ENCODE measurements at places on chromosomes 2 and 18.

DNA sequence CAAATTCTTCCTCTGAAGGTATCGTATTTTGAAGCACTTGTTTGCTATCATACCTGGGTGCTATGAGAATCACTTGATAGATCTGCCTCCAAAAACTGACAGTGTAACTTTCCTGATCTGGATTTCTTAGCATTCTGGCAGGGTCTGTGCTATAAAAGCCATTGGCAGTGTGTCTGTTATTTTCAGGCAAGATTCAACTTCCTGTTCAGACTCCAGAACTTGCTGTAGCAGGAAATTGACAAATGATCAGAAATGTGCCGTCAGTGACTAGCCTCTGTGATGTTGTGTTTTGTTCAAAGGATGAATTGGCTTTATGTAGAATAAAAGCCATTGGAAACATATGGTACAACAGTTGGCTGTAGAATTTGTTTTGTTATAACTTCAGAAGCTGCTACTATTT, 273.3 kb downstream of the PTPRM start:
- DNase-seq = no peak

DNA sequence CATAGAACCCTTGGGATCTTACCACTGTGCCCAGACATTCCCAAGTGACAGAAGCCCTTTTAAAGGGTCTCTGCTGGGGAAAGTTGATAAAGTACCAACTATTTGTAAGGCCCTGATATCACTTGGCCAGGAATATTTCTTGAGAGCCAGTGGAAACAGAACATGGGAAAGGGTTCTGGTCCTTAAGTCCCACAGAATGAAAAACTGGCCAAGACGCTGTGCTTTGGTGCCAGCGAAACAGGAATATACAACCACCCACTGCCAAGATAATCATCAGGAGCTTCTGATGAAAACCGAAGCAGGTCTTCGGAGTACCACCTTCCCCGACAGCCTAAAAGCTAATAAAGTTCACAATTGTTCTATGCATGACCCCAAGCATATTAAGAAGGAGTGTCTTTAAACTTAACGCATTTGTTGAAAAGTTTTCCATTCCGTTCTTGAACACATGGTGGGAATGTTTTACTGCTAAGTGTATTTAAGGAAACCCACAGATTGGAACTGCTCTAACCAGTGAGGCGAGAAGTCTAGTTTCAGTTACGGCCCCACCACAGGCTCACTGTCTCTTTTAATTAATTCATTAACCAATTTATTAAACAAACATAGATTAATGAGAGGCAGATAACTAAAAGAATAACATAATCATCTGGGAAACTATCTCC, 152.6 kb downstream of the ANKRD44 start:
- DNase-seq = no peak

DNA sequence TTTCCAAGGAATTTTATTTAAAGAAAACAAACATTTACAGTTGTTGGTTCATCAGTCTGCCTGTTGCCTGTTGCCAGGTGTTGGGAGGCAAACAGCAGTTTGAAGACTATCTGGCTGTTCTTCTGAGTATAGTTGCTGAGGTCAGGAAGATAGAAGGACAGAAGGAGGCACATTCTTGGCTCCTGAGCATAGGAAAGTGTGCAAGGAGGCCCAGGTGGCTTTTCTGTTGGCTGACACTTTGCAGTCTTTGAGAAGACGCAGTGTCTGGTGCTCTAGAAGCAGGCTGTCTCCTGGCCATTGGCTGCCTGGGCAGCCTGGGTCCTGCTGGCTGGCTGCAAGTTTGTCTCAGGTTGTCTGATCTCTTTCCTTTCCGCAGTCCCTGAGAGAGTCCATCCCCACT, 36.4 kb downstream of the TMEM17 start:
- DNase-seq = no peak

DNA sequence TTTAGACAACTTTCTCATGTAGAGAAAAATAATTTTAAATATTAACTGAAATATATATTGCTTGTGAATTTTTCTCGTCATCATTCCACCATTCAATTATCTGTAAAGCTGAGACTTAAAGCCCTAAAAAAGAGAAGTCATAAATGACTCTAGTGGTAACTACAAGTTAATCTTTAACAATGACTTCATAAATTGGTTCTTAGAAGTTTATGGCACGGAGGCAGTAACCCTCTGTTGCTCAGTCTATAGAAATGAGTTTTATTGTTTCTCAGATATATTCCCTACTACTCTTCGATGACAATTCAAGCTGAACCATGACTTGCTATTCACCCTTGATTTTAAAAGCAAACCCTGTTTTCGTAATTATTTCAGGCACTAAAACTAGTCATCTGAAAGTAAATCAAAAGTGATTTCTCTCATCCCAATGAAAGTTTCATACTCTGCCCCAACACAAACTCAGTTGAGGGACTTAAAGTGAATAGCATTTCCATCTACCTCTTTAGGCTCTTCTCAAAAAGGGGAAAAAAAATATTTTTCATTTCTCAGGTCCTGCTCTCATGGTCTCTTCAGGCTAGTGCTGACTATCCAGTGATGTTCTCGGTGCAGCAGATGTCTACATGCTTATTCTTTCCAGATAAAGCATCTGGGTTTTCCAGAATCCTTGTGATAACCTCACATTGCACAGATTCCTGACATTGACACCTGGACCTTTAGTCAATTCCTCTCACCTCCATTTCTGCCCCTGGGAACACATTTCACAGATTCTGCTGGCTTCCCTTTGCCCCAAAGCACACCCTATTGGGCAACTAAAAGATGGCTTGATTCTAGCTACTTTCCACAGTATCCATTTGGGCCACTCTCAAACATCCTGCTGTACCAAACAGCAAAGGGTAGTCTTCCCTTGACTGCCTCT, 207.8 kb upstream of the LRATD1 start:
- DNase-seq = no peak

- no peak for DNase-seq
Measured at GRCh38 chr2:99775585-99775984, 285.8 kb upstream of the REV1 start.

DNA sequence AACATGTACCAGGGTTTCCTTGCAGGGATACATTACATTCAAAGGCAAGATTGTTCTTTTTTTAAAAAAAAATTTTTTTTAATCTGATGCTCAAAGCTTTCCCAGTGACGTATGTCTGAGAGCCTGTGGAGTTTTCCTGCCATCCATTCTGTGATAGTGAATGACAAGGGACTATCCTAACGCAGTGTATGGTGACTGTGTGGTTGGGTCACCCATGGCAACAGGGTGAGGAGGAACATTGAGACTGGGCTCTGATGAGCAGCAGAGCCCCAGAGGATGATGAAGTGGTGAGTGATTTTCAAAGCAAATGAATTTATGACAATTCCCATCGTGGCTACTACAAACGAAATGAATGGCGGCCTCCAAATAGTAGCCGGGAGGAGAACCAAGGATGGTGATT, 28.6 kb upstream of the CTAGE1 start:
- DNase-seq = no peak

DNA sequence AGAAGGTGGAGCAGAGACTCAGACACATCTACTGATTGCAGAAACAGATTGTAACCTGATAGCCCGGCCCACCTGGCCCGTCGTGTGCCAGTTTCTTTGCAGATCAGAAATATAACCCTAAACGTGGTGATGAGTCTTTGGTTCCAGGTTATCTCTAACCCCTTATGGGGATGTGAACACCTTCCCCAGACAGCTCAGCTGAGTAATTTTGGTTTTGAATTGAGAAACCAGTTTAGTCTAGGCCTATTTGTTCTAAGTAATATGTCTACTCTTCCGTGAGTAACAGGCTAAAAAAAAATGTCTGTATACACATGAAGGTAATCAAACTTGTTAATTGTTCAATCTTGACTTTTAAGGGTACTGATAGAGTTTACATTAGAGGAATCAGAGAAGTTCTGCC, 35.7 kb downstream of the RASGRP3 start:
- no peak for DNase-seq

DNA sequence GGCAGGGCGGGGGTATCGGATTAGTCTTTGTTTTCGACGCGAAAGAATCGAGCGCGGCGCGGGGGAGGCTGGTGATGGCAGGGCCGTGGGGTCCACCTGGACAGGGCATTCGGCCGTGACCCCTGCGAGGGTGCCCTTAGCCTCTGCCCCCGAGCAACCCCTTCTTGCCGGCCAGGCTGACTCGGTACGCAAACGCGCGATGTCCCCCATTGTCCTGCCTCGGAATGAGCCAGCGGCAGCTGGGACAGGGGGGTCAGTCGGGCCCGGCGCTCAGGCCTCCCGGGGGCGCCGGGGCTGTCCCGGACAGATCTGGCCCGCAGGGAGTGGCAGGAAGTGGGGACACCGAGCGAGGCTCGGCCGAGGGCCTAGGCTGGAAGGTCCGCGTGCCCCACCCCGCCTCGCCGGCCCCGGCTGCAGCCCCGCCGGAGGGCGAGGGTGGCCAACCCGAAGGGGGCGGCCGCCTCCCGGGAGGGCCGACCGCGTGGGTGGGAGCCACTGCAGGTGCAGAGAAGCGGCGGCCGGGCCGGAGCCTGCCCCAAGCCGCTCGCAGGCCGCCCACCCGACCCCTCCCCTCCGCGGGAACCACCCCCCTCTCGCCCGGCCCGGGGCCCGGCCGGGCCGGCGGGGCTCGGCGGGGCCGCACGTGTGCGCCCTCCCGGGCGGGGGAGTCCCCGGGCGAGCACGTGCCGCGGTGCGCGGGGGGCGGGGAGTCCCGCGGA, at the start of gene TET3:
Gene TET3, plus strand, starts transcription at position 708 of the 719 bp plus-strand sequence. CDS start 1,494 bp downstream, outside the sequence.
- DNase-seq = no peak

- DNase-seq = no peak
Measured at GRCh38 chr2:49928551-49928950, 774.2 kb upstream of the FSHR start.

- no peak for DNase-seq
Measured at GRCh38 chr2:238320648-238321281, 447 bp downstream of the TRAF3IP1 start.

- DNase-seq = no peak
Measured at GRCh38 chr2:218002845-218003180, at the start of gene TNS1. TNS1 (minus strand) TSS chr2:218002995; CDS start chr2:218002872, 123 bp downstream.

DNA sequence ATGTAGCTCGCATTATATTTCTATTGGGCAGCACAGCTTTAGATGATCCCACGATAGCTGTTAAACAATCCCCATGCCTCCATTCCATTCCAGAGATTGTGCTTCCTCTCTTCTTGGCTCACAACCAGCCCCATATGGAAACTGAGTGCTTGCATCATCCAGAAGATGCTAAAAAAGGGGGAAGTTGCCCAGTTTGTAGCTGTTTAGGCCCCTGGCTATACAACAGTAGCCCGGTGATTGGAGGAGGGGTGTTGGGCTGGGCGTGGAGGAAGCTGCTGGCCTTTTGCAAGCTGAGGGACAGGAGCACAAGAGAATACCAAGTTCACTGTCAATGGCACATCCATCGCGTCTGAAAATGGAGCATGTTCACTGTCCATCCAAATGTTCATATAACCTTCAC, 360.2 kb downstream of the ALK start:
- no peak for DNase-seq

DNA sequence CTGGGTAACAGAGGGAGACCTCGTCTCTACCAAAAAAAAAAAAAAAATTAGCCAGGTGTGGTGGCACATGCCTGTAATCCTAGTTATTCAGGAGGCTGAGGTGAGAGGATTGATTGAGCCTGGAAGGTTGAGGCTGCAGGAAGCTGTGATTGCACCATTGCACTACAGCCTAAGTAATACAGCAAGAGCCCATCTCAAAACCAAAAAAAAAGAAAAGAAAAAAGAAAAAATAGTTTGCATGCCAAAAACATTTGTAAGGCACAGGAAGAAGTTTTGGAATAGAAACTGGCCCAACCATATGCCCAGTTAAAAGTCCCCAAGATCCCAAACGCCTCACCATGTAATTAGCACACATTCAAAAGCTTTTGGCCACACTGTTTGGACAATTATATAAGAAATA, 13.4 kb upstream of the ACOXL start:
- no peak for DNase-seq

DNA sequence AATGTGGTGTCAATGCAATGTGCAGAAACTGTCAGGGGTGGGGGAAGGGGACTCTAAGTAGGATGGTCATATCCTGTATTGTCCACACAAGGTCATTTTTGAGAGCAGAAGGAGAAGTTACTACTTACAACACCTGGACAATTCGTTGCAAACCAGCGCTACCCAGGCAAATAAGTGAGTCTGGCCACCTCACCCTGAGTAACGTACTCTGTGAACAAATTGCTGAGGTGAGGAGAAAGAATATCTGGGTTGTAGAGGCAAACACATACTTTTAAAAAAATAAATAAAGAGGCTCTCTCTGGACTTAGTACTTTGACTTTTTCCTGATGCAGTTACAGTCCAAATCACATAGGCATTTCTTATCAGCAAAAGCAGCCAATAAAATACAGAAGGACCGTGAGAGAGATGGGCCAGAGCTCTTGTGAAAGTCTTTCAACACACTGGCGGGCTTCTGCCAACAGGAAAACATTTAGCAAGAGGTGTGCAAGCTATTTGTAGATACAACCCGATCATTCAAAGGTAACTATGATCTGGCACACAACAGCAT, 268.2 kb upstream of the ID2 start:
- DNase-seq = peak; percentile 75

DNA sequence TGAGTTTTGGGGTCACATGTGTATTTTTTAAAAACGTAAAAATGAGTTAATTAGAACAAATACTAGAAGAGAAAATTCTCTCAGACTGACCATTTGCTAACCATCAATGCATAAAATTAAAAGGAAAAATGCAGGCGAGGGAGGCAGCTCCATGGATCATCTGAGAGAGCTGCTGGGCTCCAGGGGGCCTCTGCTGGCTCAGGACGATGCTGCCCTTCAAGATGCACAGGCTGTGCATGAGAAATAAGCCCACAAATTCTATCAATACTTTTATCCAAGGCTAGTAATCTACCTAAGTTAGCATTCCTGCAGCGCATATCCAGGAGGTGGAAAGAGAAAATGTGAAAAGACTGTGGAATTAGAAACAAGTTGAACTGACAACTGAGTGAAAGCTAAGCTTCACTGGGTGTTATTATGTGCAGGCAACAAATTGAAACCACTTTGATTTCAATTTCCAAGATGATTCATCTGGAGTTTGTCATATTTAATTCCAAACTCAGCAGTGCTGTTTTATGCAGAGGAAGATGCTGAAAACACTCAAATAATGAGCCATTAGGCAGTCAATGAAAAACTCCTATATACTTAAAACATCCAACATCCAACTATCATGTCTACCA, 261.1 kb downstream of the NBAS start:
- DNase-seq = no peak

- DNase-seq = no peak
Measured at GRCh38 chr2:40406485-40407289, 45.2 kb downstream of the SLC8A1 start.

- DNase-seq = no peak
Measured at GRCh38 chr2:209790066-209790728, 18.6 kb downstream of the UNC80 start.

DNA sequence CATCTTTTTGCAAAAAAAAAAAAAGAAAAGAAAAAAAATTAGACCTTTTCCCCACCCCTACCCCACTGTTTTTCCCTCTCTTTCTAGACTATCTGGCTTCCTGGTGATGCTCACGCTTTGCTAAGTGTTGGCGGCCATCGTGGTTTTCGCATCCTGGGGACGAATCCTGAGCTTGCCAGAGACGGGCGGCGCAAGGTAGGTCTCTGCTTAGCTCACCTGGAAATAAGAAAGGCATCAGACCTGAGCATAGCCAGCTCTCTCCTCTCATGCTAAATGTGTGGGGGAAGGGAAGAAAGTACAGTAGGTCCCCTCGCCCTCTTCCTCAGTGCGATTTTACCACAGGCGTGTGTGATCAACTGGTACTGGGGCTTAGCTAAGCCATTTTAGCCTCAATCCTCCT, 90.5 kb downstream of the KLHL29 start:
- no peak for DNase-seq

- no peak for DNase-seq
Measured at GRCh38 chr18:46278481-46279465, 174.6 kb downstream of the HAUS1 start.
